ENCODE measurements at places on chromosomes 11 and 22. TPM values are rescaled to one million over a fixed set of nuclear protein-coding genes. Genes with fewer than 3 reads are reported as not detected.

Gene RAG1
- 1.5 TPM for total RNA-seq

Gene POU2AF2
- total RNA-seq: not detected

Gene TREH
- total RNA-seq: not detected

Gene SHANK2
- total RNA-seq: 1.9 TPM

Gene IFTAP
- total RNA-seq: 39.9 TPM

Gene MEI1
- total RNA-seq: 1.3 TPM

Gene APOL5
- total RNA-seq: not detected

Gene POTEH
- total RNA-seq: not detected

Gene SCN4B
- 8.4 TPM for total RNA-seq

Gene AMBRA1
- total RNA-seq: 54.7 TPM

- peak; percentile 55 for DNase-seq
- H3K27ac ChIP-seq: peak overlapping the region; percentile 38
Measured at GRCh38 chr11:19380375-19380774, 139.6 kb upstream of the E2F8 start.

DNA sequence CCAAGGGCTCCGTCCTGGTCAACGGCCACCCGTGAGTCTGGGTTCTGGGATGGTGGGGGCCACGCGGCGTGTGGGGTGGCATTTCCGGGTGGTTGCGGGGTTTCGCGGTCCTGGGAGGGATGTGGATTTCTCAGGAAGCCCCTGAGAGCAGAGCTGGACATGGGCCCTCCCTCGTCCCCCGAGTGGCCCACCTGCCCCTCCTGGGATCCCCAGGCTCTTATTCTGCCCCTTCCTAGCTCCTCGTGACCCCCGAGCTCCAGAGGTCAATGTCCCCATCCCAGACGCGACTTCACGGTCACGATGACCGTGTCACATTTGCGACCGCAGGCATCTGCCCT is 4.4 kb downstream of the MUC5AC start:
- no peak for DNase-seq
- H3K4me3 ChIP-seq: no peak overlapping the region

- H3K27ac ChIP-seq: no peak overlapping the region
- no peaks in the 10 kb centered on the region for H3K27me3 ChIP-seq
- H3K4me1 ChIP-seq: no peaks in the 10 kb centered on the region
- no peak overlapping the region for H3K4me3 ChIP-seq
- no peaks in the 10 kb centered on the region for H3K36me3 ChIP-seq
Measured at GRCh38 chr11:101063706-101064105, 65.9 kb downstream of the PGR start.

GRCh38 chr22:24335496-24335895 is 64.9 kb downstream of the SPECC1L start:
- no peak overlapping the region for H3K27ac ChIP-seq
- H3K4me3 ChIP-seq: no peak overlapping the region
- no peaks in the 10 kb centered on the region for H3K36me3 ChIP-seq
- DNase-seq: no peak
- peaks cover 25% of the 10 kb centered on the region for H3K4me1 ChIP-seq

GRCh38 chr11:115214644-115215234 is 289.5 kb downstream of the CADM1 start:
- no peaks in the 10 kb centered on the region for H3K4me1 ChIP-seq
- H3K36me3 ChIP-seq: no peaks in the 10 kb centered on the region
- no peak overlapping the region for H3K4me3 ChIP-seq
- DNase-seq: no peak
- H3K27ac ChIP-seq: no peak overlapping the region

GRCh38 chr11:132784441-132784840 is 747.9 kb downstream of the OPCML start:
- H3K27me3 ChIP-seq: no peaks in the 10 kb centered on the region
- no peak for DNase-seq
- H3K4me3 ChIP-seq: no peak overlapping the region
- no peaks in the 10 kb centered on the region for H3K36me3 ChIP-seq
- H3K27ac ChIP-seq: no peak overlapping the region

- H3K4me3 ChIP-seq: no peak overlapping the region
- no peaks in the 10 kb centered on the region for H3K27me3 ChIP-seq
- no peak overlapping the region for H3K27ac ChIP-seq
- no peak for DNase-seq
Measured at GRCh38 chr11:12785901-12786300, 111.7 kb downstream of the TEAD1 start.

DNA sequence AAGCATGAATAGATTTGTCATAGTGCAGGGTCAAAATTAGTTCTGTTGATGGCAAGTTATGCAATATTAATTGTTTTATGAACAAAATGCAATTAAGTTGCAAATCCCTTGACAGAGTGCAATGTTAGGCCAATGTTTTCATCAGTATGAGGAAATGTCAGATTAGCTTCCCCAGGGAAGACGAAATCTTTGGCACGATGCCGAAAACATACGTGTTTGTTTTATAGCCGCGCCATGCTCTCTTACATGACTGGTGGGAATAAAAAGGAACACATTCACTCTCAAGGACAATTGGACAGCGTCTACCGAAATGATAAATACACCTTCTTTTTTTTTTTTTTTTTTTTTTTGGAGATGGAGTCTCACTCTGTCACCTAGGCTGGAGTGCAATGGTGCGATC is 27.0 kb downstream of the MFNG start:
- peaks cover 9% of the 10 kb centered on the region for H3K4me1 ChIP-seq
- no peaks in the 10 kb centered on the region for H3K27me3 ChIP-seq
- H3K36me3 ChIP-seq: no peaks in the 10 kb centered on the region
- no peak overlapping the region for H3K4me3 ChIP-seq
- no peak overlapping the region for H3K27ac ChIP-seq
- no peak for DNase-seq

DNA sequence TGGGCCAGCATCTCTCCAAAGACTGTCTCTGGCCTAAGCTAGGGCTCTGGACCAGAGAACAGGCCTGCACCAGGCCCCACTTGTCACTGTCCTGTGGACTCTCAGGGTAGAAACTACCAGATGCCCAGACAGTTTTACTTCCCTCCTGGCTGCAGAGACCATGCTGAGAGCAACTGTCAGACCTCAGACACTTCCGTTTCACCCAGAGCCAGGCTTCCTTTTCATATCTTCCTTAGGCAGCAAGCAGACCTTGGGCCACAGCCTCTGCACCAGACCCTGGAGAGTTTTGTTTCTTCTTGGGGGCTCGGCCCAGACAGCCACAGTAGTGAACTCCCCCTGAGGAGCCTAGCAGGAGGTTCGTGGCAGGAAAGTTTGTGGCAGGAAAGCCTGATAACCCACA is 12.1 kb upstream of the FCHSD2 start:
- no peak overlapping the region for H3K4me3 ChIP-seq
- DNase-seq: no peak
- no peak overlapping the region for H3K27ac ChIP-seq
- H3K4me1 ChIP-seq: peaks cover 22% of the 10 kb centered on the region

DNA sequence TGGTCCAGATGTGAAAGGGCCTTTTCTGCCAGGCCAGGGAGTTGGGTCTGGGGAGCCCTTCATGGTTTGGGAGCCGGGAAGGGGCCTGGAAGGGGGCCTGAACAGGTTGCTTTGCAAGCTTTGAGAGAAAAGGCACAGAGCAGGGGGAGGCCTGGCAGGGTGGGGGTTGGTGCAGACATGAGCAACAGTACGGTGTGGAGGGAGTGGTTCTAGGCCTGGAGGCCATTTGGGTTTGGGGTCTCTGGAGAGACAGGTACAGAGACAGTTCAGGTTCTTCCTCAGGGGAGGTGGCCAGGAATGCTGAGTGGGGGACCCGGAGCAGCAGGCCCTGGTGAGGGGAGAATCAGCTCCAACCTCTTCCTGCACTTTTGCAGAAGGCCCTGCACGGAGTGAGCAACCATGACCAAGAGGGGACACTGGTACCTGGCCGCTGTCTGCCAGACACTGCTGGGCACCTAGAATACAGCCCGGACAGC is 1.4 kb downstream of the KDELR3 start:
- no peak for DNase-seq
- no peak overlapping the region for H3K27ac ChIP-seq

- DNase-seq: no peak
- H3K4me3 ChIP-seq: no peak overlapping the region
- H3K4me1 ChIP-seq: peaks cover 11% of the 10 kb centered on the region
- H3K27me3 ChIP-seq: no peaks in the 10 kb centered on the region
- no peak overlapping the region for H3K27ac ChIP-seq
Measured at GRCh38 chr11:119153049-119153818, 4.4 kb downstream of the ABCG4 start.

DNA sequence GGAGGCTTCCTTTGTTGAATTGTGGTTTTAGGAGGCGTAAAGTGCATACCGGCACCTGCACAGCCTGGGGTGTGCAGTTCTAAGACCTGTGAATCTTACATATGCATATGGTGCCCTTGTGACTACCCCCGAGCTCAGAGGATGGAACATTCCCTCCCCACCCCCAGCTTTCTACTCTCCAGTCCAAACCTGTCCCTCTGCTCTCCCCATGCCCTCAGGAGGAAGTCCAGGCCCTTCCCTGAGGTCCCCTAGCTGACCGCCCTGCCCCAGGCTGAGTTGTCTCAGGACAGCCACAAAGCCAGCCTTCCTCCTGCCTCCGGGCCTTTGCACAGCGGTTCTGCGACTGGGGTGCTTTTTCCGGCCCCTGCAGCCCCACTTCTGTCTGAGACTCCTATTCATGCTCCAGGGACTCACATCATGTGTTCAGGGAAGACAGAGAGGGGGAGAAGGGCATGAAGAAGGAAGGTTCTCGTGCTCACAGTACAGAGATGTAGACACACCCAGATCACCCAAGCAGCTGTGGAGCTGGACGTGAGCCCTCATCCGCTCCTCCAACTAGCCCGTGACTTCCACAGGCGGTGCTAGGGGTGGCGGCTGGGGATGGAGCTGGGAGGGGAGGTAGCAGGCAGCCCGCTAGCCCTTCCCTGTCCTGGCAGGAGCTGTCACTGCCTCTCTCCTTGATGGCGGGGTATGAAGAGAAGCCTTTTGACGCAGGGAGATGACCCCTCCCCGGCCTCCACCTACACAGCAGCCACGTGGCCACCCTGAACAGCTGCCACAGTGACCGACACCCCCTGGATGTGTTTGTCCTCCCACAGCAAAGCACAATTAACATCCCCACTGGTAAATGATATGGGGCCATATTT is 50.8 kb downstream of the FLRT1 start:
- no peak overlapping the region for H3K27ac ChIP-seq
- no peaks in the 10 kb centered on the region for H3K36me3 ChIP-seq
- no peak for DNase-seq

DNA sequence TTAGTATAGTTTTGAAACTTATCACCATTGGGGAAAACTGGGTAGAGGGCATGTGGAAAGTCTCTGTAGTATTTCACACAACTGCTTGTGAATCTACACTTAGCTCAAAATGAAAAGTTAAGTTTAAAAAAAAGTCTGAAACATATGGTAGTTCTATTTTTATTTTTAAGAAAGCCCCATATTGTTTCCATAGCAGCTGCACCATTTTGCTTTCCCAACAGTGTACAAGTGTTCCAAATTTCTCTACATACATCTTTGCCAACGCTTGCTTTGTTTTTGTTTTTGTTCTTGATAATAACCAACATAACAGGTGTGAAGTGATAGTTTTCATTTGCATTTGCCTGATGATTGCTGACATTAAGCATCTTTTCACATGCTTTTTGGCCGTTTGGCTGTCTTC is 445.2 kb downstream of the FAM181B start:
- no peaks in the 10 kb centered on the region for H3K36me3 ChIP-seq
- no peak for DNase-seq
- no peaks in the 10 kb centered on the region for H3K27me3 ChIP-seq
- no peak overlapping the region for H3K27ac ChIP-seq
- H3K4me1 ChIP-seq: no peaks in the 10 kb centered on the region

- no peaks in the 10 kb centered on the region for H3K27me3 ChIP-seq
- H3K36me3 ChIP-seq: no peaks in the 10 kb centered on the region
- peak; percentile 3 for DNase-seq
- no peak overlapping the region for H3K27ac ChIP-seq
- H3K4me1 ChIP-seq: no peaks in the 10 kb centered on the region
Measured at GRCh38 chr22:39219071-39220039, 25.4 kb downstream of the PDGFB start.
